ENCODE measurements at places on chromosomes 5 and 9.

- DNase-seq: peak; percentile 84
Observed at GRCh38 chr5:141412854-141413539, at the start of gene PCDHGA10. TSS of gene PCDHGA10 (plus strand) at chr5:141412987. CDS start at chr5:141413176, 189 bp downstream.

DNA sequence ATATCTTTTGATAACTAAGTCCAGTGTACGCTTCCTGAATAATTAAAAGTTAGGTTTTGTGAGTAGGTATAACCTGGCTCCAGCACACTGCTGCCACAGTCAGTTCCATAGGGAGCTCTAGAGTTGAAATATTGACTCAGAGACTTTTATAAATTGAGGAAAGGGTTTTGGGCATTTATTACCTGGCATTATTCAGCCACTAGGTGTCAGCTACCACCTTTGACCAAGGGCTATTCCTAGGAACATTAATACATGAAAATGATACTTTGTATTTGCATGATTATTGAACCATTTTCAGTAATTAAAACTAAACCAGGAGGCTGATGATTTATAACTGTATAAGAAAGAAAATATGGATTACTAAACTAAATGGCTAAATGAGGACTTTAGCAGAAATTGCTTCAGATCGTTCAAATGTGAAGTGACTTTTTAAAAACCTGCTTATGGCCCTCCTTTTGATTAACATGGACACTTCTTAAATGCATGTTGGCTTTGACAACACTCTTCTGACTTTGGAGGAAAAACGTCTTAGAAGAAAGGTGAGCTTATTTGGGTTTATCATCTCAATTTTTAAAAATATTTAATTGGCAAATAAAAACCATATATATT, 83.0 kb downstream of the SMC2 start:
- no peak for DNase-seq

DNA sequence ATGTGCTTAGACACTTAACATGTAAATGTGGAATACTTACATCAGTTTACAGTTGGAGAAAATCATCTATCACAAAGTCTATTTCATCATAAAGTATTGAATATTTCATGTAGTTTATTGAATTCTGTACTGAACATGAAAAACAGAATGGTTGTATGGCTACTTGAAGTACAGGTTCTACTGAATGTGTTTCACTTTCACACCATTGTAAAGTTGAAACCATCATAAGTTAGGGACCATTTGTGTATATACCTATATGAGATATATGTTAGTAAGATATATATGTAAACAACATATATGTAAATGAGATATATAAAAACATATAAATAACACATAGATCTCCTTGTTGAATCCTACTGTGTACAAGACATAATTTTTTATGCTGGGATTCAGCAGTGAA, 63.0 kb upstream of the TAF11L2 start:
- no peak for DNase-seq

DNA sequence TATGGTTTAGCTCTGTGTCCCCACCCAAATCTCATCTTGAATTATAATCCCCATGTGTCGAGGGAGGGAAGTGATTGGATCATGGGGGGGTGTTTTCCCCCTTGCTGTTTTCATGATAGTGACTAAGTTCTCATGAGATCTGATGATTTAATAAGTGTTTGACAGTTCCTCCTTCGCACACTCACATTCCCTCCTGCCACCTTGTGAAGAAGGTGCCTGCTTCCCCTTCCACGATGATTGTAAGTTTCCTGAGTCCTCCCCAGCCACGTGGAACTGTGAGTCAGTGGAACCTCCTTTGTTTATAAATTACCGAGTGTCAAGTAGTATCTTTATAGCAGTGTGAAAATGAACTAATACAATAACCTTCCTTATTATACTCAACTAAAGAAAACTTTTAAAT, 24.3 kb upstream of the TEX10 start:
- no peak for DNase-seq

- DNase-seq: no peak
Observed at GRCh38 chr5:150274811-150275210, 14.8 kb downstream of the CAMK2A start.
